ENCODE measurements at places on chromosomes 6 and 20. TPM values are rescaled to one million over a fixed set of nuclear protein-coding genes. Genes with fewer than 3 reads are reported as not detected.

ID1 gene
- 36.1 TPM for total RNA-seq

CGA gene
- not detected for total RNA-seq

THBS2 gene
- total RNA-seq = 425 TPM

ETV7 gene
- total RNA-seq = 0.22 TPM

PGC gene
- total RNA-seq = not detected

SPATA25 gene
- 1.5 TPM for total RNA-seq

XKR7 gene
- total RNA-seq = not detected

ERVFRD-1 gene
- total RNA-seq = 0.12 TPM

KIF25 gene
- total RNA-seq = not detected

TFAP2B gene
- total RNA-seq = 0.33 TPM

GHRH gene
- total RNA-seq = not detected

FGD2 gene
- total RNA-seq = not detected

Measured in uterine smooth muscle cell (primary cell).